ENCODE measurements at places on chromosomes 3 and 15.

DNA sequence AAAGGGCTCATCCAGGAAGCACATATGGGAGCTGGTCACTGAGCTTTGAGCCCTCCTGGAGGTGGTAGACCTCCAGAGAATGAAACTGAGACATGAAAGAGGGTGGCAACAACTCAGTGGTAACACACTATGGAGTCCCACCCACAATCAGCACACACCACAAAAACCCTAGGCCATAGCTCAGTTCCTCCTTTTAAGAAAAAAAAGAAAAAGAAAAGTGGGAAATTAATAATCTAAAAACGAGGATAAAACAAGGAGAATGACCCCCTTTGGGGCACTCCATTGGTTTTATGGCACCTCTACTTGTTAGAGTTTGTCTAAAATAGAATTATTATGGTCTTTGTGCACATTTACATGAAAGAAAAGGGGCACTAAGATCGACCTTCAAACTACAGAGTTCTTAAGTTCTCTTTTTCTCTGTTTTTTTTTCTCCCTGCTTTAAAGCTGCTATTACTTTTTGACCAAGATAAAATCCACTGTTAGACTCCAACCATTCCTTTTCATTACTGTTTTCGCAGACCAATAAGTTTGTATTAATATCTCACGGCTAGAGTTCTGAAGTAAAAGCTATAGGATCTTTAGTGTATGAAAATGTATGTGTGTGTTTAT is 40.2 kb upstream of the ZBTB20 start:
- DNase-seq: no peak

DNA sequence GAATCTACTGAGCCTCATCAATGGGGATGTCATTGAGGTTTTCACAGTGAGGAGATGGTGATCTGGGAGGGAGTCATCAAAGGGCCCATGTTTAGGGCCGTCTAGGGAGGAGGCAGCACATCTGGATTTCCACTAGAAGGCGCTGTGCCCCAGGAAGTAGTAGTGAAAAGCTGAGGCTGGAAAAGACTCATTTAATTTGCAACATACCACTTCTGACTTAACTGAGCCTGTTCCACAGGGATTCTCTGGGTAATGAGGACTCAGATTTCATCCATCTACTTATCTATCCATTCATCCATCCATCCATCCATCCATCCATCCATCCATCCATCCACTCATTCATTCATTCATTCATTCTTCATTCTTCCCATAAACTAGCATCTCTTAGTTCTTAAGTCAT is 17.4 kb upstream of the SHF start:
- DNase-seq: peak; percentile 69

- DNase-seq: no peak
Observed at GRCh38 chr3:98545940-98546339, 14.2 kb downstream of the GPR15 start.

- no peak for DNase-seq
Observed at GRCh38 chr3:30847592-30847991, 46.9 kb downstream of the GADL1 start.

- DNase-seq: peak; percentile 81
Observed at GRCh38 chr3:16427103-16427965, 86.2 kb downstream of the RFTN1 start.

GRCh38 chr15:63553388-63553791 is 43.8 kb upstream of the FBXL22 start:
- peak; percentile 78 for DNase-seq

GRCh38 chr3:81406318-81406717 is 355.1 kb downstream of the GBE1 start:
- DNase-seq: no peak

- DNase-seq: no peak
Observed at GRCh38 chr3:69867941-69868505, 128.8 kb downstream of the MITF start.

DNA sequence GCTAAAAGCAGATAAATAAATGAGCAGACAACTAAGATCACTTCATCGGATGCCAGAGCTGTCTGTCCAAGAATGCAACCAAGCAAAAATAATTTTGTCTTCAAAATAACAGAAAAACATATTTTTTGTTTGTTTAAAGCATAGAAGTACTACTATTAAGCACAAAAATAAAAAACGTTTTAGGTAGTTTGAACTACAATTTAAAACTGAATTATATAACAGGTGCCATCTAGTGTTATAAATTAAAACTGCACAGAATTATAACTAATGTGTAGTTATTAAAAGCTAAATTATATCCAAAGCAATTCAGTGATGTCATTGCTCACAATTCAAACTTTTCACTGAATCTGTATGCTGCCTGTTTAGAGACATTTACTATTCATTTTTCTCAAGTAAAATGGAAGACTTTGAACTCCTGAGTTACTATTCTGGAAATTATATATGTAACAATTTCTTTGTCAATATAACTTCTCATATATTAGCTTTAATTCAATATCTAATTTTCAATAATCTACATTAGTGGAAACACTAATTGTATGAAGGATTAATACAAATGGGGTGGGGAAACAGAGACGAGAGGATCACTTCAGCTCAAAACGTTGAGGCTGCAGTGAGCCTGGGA is 29.5 kb downstream of the LINS1 start:
- DNase-seq: no peak

DNA sequence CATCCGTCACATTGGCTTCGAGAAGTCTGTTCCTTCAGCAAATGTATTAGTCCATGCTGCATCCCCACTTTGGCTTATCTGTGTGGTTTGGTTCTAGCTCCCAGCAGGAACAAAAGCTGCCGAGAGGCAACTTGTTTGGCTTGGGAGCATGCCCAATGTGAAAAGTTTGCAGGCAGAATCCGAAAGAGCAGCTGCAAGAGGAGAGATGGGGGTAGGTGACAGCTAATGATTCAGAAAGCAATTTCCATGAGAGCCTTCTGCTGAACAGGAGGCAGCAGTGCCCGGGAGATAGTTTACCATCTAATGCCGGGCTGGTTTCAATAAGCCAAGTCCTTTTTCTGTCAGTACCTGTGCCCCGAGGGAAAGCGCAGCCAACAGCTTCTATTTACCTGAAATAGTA is 60.2 kb downstream of the GRM7 start:
- DNase-seq: no peak

- no peak for DNase-seq
Observed at GRCh38 chr15:93459396-93459795, 370.4 kb upstream of the RGMA start.

DNA sequence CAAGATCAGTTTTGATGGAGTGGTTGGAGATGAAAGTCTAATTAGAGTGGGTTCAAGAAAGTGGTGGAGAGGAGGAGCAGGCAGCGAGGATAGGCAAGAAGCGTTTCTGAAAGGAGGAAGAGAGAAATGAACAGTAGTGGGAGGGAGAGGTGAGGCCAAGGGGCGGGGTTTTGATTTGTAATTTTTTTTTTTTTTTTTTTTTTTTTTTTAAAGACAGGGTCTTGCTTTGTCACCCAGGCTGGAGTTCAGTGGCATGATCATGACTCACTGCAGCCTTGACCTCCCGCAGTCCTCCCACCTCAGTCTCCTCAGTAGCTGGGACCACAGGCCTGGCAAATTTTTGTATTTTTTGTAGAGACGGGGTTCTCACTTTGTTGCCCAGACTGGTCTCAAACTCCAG is 36.6 kb downstream of the MRAS start:
- DNase-seq: no peak

DNA sequence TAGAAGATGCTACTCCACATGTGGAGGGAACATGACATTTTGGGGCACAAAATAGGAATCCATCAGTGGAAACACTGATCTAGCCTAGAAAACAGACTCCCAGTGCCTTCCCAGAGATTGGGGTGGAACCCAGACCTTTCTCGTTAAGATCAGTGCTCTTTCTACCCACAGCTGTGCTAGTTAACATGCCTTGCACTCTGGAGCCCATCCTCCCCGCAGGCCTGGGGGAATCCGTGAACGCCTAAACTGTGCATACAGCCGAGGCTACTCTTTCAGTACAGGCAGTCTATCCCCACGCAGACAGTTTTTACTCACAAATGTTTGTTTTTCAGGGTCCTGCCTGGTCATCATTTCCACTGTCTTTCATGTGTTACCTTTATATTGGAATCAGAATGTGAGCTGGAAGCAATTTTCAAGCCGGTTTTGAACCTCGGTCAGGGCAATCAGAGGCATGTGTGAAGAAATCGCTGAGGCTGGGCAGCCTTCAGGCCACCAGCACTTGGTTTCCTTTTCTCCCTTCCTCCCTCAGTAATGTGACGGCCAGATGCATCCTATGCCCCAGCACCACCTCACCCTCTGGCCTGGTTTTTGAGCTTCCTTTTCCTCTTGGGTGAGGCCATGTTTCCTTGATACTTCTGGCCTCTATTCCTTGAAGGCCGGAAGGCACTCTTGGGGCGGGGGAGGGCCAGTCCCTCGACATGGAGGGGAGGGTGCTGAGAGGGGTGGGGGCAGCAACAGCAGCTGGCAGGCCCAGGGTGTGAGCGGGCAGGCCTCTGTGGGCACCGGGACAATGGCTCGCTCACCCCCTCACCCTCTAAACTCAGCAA is 123.6 kb upstream of the GALNT15 start:
- DNase-seq: no peak

All from AG08396 (cell line).